ENCODE measurements at places on chromosomes 2 and 18. TPM values are rescaled to one million over a fixed set of nuclear protein-coding genes. Genes with fewer than 3 reads are reported as not detected.
A peak's percentile ranks its signal among the peaks of the same experiment; 100 is the strongest.

- no peaks in the 10 kb centered on the region for H3K4me1 ChIP-seq
- no peak overlapping the region for H3K4me3 ChIP-seq
- H3K27me3 ChIP-seq, result no peaks in the 10 kb centered on the region
- no peak for DNase-seq
- peaks cover 6% of the 10 kb centered on the region for H3K36me3 ChIP-seq
Observed at GRCh38 chr2:24643051-24643450, 150.1 kb downstream of the PTRHD1 start.

The INPP5D gene
- 122 TPM for total RNA-seq

The ACTR3 gene
- total RNA-seq, result 599 TPM

DNA sequence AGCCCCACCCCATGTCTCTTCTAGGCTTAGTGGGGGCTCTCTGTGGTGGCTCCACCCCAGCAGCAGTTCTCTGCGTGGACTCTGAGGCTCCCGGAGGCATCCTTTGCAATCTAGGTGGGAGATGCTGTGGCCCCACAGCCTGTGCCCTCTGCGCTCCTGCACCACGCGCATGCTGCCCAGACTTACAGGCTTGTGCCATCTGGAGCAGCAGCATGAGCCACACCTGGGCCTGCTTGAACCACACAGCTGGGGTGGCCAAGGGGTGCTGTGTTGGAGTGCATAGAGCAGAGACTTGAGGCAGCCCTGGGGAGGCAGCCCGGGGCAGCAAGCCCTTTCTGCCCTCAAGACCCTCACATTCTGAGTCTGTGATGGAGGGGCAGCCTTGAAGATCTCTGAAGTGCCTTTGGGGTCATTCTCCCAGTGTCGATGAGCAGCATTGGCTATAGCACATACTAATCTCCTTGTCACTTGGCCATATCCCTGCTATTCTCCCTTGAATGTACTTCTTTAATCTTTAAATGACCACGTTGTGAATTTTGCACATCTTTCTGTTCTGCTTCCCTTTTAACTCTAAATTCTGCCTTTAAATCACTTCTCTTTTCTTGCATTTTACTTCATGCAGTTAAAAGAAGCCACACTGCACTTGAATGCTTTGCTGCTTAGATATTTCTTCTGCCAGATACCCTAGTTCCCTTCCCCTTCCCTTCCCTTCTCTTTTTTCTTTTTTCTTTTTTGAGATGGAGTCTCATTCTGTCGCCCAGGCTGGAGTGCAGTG is 62.4 kb downstream of the NCAPH start:
- H3K27me3 ChIP-seq, result no peaks in the 10 kb centered on the region
- no peak overlapping the region for H3K4me3 ChIP-seq
- H3K36me3 ChIP-seq, result no peaks in the 10 kb centered on the region
- H3K4me1 ChIP-seq, result no peaks in the 10 kb centered on the region

GRCh38 chr2:121485039-121485438 is 45.6 kb upstream of the RNU4ATAC start:
- H3K27ac ChIP-seq, result no peak overlapping the region
- H3K36me3 ChIP-seq, result no peaks in the 10 kb centered on the region
- H3K27me3 ChIP-seq, result no peaks in the 10 kb centered on the region
- peaks cover 7% of the 10 kb centered on the region for H3K4me1 ChIP-seq

The ZNF521 gene
- not detected for total RNA-seq

The ATP6V1B1 gene
- total RNA-seq, result not detected

- H3K36me3 ChIP-seq, result no peaks in the 10 kb centered on the region
- no peak overlapping the region for H3K4me3 ChIP-seq
- no peaks in the 10 kb centered on the region for H3K27me3 ChIP-seq
- no peak for DNase-seq
Observed at GRCh38 chr2:158021226-158021625, 80.5 kb upstream of the UPP2 start.

The LIMS3 gene
- total RNA-seq, result 0.74 TPM

The PAX3 gene
- total RNA-seq, result not detected

The EGR4 gene
- total RNA-seq, result not detected

- no peaks in the 10 kb centered on the region for H3K4me1 ChIP-seq
- DNase-seq, result no peak
- H3K36me3 ChIP-seq, result no peaks in the 10 kb centered on the region
- no peaks in the 10 kb centered on the region for H3K27me3 ChIP-seq
Observed at GRCh38 chr18:24764766-24765165, 304.3 kb downstream of the HRH4 start.

DNA sequence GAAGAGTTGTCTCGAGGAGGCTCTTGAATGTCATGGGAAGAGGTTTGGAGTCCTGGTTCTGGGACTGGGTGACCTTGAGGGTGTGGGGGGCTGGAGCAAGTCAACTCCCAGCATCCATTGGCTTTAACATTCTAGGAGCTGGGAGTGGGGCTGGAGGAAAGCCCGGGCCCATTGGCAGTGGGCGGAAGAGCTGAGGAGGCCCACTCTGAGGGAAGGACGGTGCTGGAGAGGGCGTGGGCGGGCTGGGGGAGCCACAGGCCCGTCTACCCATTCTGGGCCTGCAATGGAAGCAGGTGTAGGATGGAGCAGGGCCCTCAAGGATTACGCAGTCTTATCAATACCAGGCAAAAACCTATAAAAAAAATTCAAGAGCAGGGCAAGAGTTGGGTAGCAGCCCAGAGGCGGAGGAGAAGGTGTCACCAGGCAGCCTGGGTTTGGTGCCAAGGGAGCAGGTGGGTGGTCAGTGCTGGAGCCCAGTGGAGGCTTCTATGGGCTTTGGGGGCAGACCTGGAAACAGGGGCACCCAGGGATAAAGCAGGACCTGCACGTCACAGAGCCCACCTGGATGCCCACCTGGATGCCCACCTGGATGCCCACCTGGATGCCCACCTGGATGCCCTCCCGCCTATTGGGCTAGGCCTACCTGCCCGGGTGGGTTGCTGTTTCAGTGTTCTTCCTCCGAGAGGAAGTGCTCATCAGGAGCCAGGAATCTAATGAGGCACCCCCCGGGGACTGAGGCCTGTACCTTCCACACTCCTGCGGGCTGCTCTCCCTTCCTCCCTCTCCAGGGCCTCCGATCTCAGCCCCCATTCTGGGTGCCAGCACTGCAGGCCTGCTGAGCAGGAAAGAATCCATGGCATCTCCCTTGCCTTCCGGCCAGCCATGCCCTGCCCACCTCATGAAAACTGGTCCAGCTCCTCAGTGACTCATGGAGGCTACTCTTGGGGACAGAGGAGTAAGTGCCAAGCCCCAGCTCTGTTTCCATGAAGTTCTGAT is 71.3 kb downstream of the CTIF start:
- H3K27ac ChIP-seq, result no peak overlapping the region
- H3K27me3 ChIP-seq, result no peaks in the 10 kb centered on the region
- H3K4me1 ChIP-seq, result no peaks in the 10 kb centered on the region
- no peaks in the 10 kb centered on the region for H3K36me3 ChIP-seq

GRCh38 chr2:153940511-153940910 is 68.8 kb downstream of the GALNT13 start:
- DNase-seq, result no peak
- no peak overlapping the region for H3K4me3 ChIP-seq
- H3K36me3 ChIP-seq, result no peaks in the 10 kb centered on the region
- H3K4me1 ChIP-seq, result no peaks in the 10 kb centered on the region

GRCh38 chr2:236366049-236366387 is 101.8 kb upstream of the ASB18 start:
- no peaks in the 10 kb centered on the region for H3K36me3 ChIP-seq
- H3K4me3 ChIP-seq, result peak overlapping the region; percentile 74
- peaks cover 80% of the 10 kb centered on the region for H3K27me3 ChIP-seq
- H3K4me1 ChIP-seq, result peaks cover 30% of the 10 kb centered on the region
- no peak for DNase-seq

DNA sequence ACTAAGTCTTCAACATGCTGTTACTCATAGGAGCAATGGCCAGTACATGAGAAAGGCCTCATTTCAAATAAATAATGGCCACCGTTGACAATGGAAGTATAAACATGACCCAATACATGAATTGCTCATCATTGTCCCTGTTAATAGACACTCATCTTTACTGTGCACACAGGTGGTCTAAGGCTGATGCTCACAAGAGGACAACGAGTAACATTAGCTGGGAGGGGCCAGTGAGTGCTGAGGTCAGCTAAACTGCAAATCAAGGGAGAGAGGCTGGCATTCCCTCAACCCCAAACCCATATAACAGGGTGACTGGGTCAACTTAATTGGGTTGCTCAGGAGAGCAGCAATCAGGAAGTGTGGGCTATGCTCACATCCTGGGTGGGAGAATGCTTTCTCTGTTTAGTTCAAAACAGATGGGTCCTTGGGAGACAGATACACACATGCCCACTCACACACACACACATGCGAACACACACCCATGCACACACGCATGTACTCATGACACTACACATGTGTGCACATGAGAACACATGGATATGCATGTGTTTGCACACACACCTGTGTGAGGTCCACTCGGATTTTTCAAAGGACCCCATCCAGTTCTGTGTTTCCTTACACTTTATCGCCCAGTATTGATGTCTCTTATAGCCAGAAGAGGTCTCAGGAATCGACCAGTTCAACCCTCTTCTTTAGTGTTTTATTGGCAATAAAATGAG is 172.0 kb downstream of the INHBB start:
- H3K4me3 ChIP-seq, result no peak overlapping the region
- no peaks in the 10 kb centered on the region for H3K36me3 ChIP-seq
- no peaks in the 10 kb centered on the region for H3K4me1 ChIP-seq
- H3K27ac ChIP-seq, result no peak overlapping the region
- no peak for DNase-seq

GRCh38 chr2:111062417-111062816 is 58.3 kb upstream of the BCL2L11 start:
- H3K27me3 ChIP-seq, result peaks cover 15% of the 10 kb centered on the region
- DNase-seq, result no peak
- H3K36me3 ChIP-seq, result peaks cover 4% of the 10 kb centered on the region
- H3K4me3 ChIP-seq, result no peak overlapping the region
- peaks cover 7% of the 10 kb centered on the region for H3K4me1 ChIP-seq

GRCh38 chr18:34928088-34928753 is 113.0 kb upstream of the MAPRE2 start:
- no peak for DNase-seq
- H3K4me1 ChIP-seq, result no peaks in the 10 kb centered on the region
- no peaks in the 10 kb centered on the region for H3K36me3 ChIP-seq

GRCh38 chr2:28444956-28445355 is 50.9 kb upstream of the PLB1 start:
- H3K36me3 ChIP-seq, result peaks cover 2% of the 10 kb centered on the region
- H3K4me3 ChIP-seq, result no peak overlapping the region
- no peaks in the 10 kb centered on the region for H3K27me3 ChIP-seq
- no peak for DNase-seq

- H3K27me3 ChIP-seq, result peaks cover 5% of the 10 kb centered on the region
- no peaks in the 10 kb centered on the region for H3K36me3 ChIP-seq
- no peak overlapping the region for H3K27ac ChIP-seq
- no peaks in the 10 kb centered on the region for H3K4me1 ChIP-seq
Observed at GRCh38 chr2:133821107-133821760, 253.0 kb upstream of the NCKAP5 start.

GRCh38 chr2:32862269-32863055 is 84.3 kb upstream of the LTBP1 start:
- H3K4me1 ChIP-seq, result no peaks in the 10 kb centered on the region
- no peaks in the 10 kb centered on the region for H3K36me3 ChIP-seq
- no peak overlapping the region for H3K27ac ChIP-seq
- no peak overlapping the region for H3K4me3 ChIP-seq

DNA sequence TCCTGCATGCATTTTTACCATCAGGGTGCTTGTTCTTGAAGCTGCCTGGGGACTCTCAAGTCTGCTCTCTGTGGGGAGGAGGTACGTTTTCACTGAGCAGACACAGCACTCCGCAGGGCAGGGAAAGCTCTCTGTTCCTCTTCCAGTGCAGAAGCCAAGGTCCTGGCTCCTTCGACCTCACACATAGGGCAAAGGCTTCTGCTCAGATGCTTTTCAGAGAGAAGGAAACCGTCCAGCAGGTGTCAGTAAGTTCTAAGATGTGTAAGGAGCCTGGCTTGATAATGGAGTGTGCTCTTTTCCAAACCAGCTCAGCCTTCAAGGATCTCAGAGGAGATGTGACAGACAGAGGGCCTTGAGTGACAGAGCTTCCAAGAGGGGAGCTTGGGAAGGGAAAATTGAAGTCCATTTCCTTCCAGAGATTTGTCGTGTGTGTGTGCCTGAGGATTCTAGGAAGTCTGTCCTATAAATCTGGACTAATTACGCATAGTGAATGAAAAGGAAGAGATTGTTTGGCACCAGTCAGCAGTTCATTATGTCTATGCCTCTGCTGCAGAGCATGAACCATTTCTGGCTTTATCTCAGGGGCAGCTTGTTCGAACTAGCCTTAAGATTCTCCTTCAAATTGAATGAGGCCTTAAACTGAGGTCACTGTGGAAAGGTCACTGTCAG is 67.3 kb upstream of the UPP2 start:
- H3K36me3 ChIP-seq, result no peaks in the 10 kb centered on the region
- H3K4me1 ChIP-seq, result no peaks in the 10 kb centered on the region
- no peak overlapping the region for H3K4me3 ChIP-seq
- peak; percentile 30 for DNase-seq

DNA sequence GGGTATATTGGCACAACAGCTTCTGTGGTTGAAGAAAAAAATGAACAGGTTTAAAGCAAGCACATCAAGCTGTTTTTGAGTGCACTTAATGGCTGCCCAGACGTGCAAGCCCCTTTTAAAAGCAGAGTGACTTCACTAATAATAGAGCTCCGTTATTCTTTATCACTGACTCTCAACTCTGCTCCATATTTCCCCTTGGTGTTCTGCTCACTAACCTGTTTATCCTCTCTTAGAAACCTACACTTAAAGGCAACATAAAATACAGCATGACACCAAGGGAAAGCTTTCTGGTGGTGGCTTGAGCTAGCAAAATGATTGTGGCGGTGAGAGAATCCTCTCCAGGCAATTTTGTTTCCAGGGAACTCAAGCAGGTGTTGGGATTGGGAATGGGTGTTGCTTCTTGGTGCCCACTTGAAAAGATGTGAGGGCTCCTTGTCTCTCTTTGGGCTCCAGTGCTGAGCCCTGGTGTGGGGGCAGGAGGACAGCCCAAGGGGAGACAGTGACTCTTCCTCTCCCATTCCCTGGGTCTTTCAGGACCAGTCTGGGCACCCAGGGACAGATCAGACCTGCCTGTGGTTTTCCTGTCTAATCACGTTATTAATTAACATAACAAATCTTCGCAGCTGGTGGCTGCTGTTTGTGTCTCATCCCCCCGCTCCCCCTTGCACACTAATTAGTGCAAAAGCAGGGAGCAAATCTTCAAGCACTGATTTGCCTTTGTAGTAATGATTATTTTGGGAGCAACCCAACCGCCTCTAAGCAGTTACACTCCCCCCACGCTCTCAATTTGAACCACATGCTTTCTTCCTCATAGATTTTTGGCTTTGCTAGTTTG is 289.4 kb upstream of the CXCR4 start:
- no peaks in the 10 kb centered on the region for H3K36me3 ChIP-seq
- no peak for DNase-seq
- H3K27me3 ChIP-seq, result peaks cover 40% of the 10 kb centered on the region
- H3K27ac ChIP-seq, result no peak overlapping the region

- H3K27ac ChIP-seq, result no peak overlapping the region
- H3K27me3 ChIP-seq, result peaks cover 1% of the 10 kb centered on the region
- H3K4me1 ChIP-seq, result no peaks in the 10 kb centered on the region
- no peak overlapping the region for H3K4me3 ChIP-seq
- no peak for DNase-seq
- no peaks in the 10 kb centered on the region for H3K36me3 ChIP-seq
Observed at GRCh38 chr2:199810422-199811171, 40.4 kb downstream of the FTCDNL1 start.

The CSRNP3 gene
- total RNA-seq, result not detected

- peaks cover 2% of the 10 kb centered on the region for H3K27me3 ChIP-seq
- no peak for DNase-seq
- H3K4me1 ChIP-seq, result peaks cover 41% of the 10 kb centered on the region
Observed at GRCh38 chr2:230891509-230891908, 26.8 kb downstream of the ITM2C start.

GRCh38 chr2:120382541-120383144 is 36.7 kb downstream of the INHBB start:
- no peak for DNase-seq
- no peak overlapping the region for H3K27ac ChIP-seq
- no peaks in the 10 kb centered on the region for H3K4me1 ChIP-seq
- H3K4me3 ChIP-seq, result no peak overlapping the region
- no peaks in the 10 kb centered on the region for H3K27me3 ChIP-seq

The ANKRD29 gene
- not detected for total RNA-seq

The IL36A gene
- total RNA-seq, result 0.53 TPM
